Activated CD8-positive, alpha-beta T cell treated with anti-CD3 and anti-CD28 coated beads for 36 hours (primary cell): ENCODE measurements at places on chromosomes 7 and 10. TPM values are rescaled to one million over a fixed set of nuclear protein-coding genes. Genes with fewer than 3 reads are reported as not detected.
A peak's percentile ranks its signal among the peaks of the same experiment; 100 is the strongest.

DNA sequence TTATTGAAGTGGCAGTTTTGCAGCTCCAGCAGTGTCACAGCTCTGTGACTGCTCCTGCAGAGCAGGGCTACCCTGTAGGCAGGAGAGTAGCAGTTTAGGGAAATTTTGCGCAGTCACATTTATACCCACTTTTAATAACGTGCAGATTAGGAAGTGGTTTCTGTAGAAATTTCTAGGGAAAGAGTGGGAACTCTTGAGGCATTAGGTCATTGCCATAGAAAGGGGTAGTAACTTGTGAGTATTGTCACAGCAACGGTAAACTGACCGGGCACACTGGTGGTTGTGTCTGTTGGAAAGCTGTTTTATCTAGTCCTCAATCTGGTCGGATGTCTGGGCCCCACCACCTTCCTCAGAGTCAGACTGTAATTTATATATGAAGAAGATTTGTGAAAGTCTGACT is 51.9 kb downstream of the CDC14C start:
- no peak for DNase-seq

GRCh38 chr10:87675396-87676376 is 16.0 kb downstream of the PAPSS2 start:
- no peak for DNase-seq

Gene SLC26A5
- not detected for total RNA-seq

Gene WDR37
- 17.9 TPM for total RNA-seq

- peak; percentile 52 for DNase-seq
These were observed 197.6 kb upstream of the ZNF32 start for GRCh38 chr10:43846187-43846680.

Gene MCM10
- 69.0 TPM for total RNA-seq
